Spinal cord (tissue), 10 donors: ENCODE measurements at places on chromosomes 3 and 15. TPM values are rescaled to one million over a fixed set of nuclear protein-coding genes. Genes with fewer than 3 reads are reported as not detected.

GRCh38 chr3:62824965-62825592, 50.1 kb downstream of the CADPS start:
- H3K27me3 ChIP-seq, result no peaks in the 10 kb centered on the region
- no peak for DNase-seq

- no peak overlapping the region for H3K4me3 ChIP-seq
- DNase-seq, result no peak
- H3K27me3 ChIP-seq, result no peaks in the 10 kb centered on the region
- no peak overlapping the region for H3K27ac ChIP-seq
- no peaks in the 10 kb centered on the region for H3K36me3 ChIP-seq
Measured at GRCh38 chr3:82568776-82569338, 807.4 kb upstream of the GBE1 start.

- no peaks in the 10 kb centered on the region for H3K27me3 ChIP-seq
- H3K4me1 ChIP-seq, result no peaks in the 10 kb centered on the region
- no peaks in the 10 kb centered on the region for H3K36me3 ChIP-seq
- DNase-seq, result peak; percentile 68
- peak overlapping the region; percentile 17 for H3K27ac ChIP-seq
Measured at GRCh38 chr3:177478170-177478867, 281.0 kb upstream of the TBL1XR1 start.

Gene PIGX
- 46.9 TPM for polyA plus RNA-seq

GRCh38 chr3:141530415-141530768, 43.6 kb downstream of the RASA2 start:
- H3K27me3 ChIP-seq, result no peaks in the 10 kb centered on the region
- H3K4me1 ChIP-seq, result no peaks in the 10 kb centered on the region
- H3K27ac ChIP-seq, result no peak overlapping the region
- no peaks in the 10 kb centered on the region for H3K36me3 ChIP-seq
- no peak for DNase-seq

DNA sequence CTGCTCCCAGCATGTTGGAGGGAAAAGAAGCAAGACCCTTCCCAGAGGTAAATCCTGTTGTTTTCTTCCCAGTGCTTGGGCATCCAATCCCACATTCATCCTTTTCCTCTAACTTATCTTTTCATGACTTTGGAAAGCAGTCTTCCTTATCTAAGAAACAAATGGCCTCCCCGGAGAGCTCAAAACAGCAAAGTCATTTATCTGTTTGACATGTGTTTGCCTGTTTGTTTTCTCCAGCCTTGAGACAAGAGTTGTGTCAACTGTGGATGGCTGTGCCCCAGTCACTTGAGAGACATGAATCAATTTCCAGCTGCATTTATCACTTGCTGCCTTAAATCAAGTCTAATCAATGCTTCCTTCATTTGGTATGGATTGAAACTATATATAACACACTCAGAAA, 103.9 kb downstream of the SHQ1 start:
- no peak overlapping the region for H3K27ac ChIP-seq
- peaks cover 1% of the 10 kb centered on the region for H3K4me1 ChIP-seq
- H3K4me3 ChIP-seq, result no peak overlapping the region
- no peak for DNase-seq

DNA sequence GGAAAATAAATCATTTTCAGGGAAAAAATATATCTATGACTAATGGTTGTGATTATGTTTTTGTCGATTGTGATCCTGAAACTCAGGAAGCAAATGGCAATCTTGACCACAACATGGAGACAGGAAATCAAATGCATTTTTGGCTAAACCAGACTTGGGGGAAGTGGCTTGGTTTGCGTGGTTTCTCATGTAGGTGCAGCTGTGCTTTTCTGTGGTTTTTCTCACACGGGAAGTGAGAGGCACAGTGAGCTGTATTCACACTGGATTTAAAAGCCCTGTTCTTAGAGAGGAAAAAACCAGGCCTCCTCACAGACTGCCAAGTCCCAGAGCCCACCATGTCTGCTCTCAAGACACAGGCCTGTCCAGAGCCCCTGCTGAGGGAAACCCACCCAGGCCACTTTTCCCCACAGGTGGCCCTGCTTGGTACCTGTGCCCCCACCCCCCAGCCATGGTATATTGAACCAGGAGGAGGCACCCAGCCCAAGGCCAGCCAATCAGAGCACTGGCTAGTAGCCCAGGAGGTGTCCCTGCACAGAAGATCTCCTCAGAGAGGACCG, 46.1 kb downstream of the BTD start:
- peaks cover 15% of the 10 kb centered on the region for H3K4me1 ChIP-seq
- H3K4me3 ChIP-seq, result no peak overlapping the region
- H3K27me3 ChIP-seq, result no peaks in the 10 kb centered on the region
- no peaks in the 10 kb centered on the region for H3K36me3 ChIP-seq
- H3K27ac ChIP-seq, result peak overlapping the region; percentile 10
- no peak for DNase-seq

DNA sequence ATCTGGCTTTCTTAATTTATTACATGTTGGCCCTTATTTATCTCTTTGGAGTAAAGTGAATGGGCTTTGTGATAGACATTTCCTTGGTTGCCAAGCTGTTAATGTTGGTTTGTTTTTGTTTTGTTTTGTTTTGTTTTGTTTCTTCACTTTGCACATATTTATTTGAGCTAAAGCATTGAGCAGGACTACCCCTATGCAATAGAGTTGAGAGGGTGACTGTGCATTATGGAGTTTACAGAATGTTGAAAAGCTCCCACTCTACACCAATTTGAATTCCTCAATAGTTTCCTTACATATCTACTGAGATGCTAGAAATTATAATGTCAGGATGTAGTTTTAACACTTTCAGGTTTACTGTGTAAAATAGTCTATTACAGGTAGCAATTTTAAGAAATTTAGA, 462.8 kb upstream of the CBLB start:
- H3K4me3 ChIP-seq, result no peak overlapping the region
- DNase-seq, result no peak
- no peaks in the 10 kb centered on the region for H3K27me3 ChIP-seq
- H3K27ac ChIP-seq, result no peak overlapping the region
- no peaks in the 10 kb centered on the region for H3K36me3 ChIP-seq

Gene CPNE9
- 6.1 TPM for polyA plus RNA-seq

- no peak overlapping the region for H3K4me3 ChIP-seq
- no peaks in the 10 kb centered on the region for H3K36me3 ChIP-seq
- peak overlapping the region; percentile 43 for H3K27ac ChIP-seq
- H3K27me3 ChIP-seq, result no peaks in the 10 kb centered on the region
- peak; percentile 43 for DNase-seq
Measured at GRCh38 chr3:120418866-120419490, 31.8 kb downstream of the FSTL1 start.

Gene P4HTM
- 82.7 TPM for polyA plus RNA-seq

GRCh38 chr15:80662129-80662528, 33.0 kb upstream of the ABHD17C start:
- H3K27ac ChIP-seq, result no peak overlapping the region
- no peaks in the 10 kb centered on the region for H3K4me1 ChIP-seq
- no peaks in the 10 kb centered on the region for H3K36me3 ChIP-seq
- H3K27me3 ChIP-seq, result no peaks in the 10 kb centered on the region
- no peak overlapping the region for H3K4me3 ChIP-seq

Gene ADGRG7
- polyA plus RNA-seq, result not detected

GRCh38 chr3:122094693-122095092, 39.5 kb downstream of the CD86 start:
- no peaks in the 10 kb centered on the region for H3K36me3 ChIP-seq
- H3K27me3 ChIP-seq, result no peaks in the 10 kb centered on the region
- H3K4me3 ChIP-seq, result no peak overlapping the region
- peaks cover 8% of the 10 kb centered on the region for H3K4me1 ChIP-seq
- no peak for DNase-seq

GRCh38 chr15:39584266-39584659, 3.4 kb downstream of the THBS1 start:
- no peak overlapping the region for H3K4me3 ChIP-seq
- H3K36me3 ChIP-seq, result peaks cover 16% of the 10 kb centered on the region
- no peak overlapping the region for H3K27ac ChIP-seq

Gene DUT
- polyA plus RNA-seq, result 158 TPM

GRCh38 chr15:63157891-63158431, 684 bp upstream of the RPS27L start:
- H3K4me1 ChIP-seq, result peaks cover 13% of the 10 kb centered on the region
- peak; percentile 79 for DNase-seq

DNA sequence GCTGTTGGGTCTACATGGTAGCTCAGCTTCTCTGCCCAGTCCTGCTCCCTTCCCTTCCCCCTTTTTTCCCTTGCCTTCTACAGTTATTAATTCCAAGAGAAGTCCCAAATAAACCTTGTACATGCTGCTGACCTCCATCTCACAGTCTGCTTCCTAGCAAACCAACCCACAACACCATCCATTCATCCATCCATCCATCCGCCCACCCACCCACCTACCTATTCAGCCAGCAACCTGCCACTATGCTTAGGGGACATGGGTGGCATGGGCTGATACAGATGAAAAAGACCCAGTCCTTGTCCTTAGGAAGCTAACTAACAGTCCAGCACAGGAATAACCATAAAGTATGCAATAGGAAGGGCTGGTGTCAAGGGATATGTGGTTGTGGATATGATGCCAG, 5.7 kb downstream of the TNFAIP8L3 start:
- H3K27ac ChIP-seq, result no peak overlapping the region
- H3K27me3 ChIP-seq, result peaks cover 15% of the 10 kb centered on the region
- peaks cover 8% of the 10 kb centered on the region for H3K4me1 ChIP-seq
- DNase-seq, result no peak

DNA sequence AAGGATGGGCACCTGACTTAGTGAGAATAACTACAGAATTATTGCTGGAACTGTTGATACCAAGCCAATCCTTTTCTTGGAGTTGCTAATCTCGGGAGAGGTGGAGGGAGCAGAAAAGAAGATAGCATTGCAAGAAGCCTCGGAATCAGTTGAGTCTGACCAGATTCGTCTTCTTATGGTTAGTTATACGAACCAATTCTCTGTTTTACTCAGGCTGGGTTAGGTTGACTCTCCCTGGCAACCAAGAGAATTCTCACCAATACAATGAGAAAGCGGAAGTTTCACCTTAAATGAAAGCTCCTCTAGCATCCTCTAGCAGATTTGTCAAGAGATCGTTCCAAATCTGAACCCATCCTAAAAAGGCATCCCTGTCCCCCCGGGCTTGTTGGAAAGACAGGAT, 43.5 kb upstream of the UBE2E1 start:
- peaks cover 7% of the 10 kb centered on the region for H3K4me1 ChIP-seq
- peak overlapping the region; percentile 75 for H3K27ac ChIP-seq
- H3K36me3 ChIP-seq, result no peaks in the 10 kb centered on the region
- no peak overlapping the region for H3K4me3 ChIP-seq
- H3K27me3 ChIP-seq, result no peaks in the 10 kb centered on the region

Gene CKMT1B
- 91.5 TPM for polyA plus RNA-seq

DNA sequence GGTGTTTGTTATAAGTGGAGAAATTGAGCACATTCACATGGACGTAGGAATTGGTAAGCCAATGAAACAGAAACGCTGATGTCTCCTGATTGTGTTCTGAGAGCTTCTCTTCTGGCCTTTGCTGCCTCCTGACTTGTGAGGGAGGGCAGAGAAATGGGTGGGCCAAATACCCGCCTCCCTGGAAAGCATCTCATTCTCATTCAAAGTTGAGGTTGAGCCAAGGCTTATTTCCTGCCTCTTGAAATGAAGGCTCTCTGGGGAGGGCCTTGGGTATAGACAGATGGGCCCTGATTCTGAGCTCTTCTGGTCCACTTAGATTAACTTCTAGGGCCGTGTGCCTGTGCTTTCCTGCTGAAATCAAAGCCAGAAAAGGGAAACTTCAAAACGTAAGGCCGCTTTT, 57.4 kb upstream of the MYZAP start:
- no peak overlapping the region for H3K27ac ChIP-seq
- no peaks in the 10 kb centered on the region for H3K36me3 ChIP-seq
- peaks cover 19% of the 10 kb centered on the region for H3K4me1 ChIP-seq
- no peak for DNase-seq
- H3K27me3 ChIP-seq, result no peaks in the 10 kb centered on the region
- H3K4me3 ChIP-seq, result no peak overlapping the region

GRCh38 chr3:76047368-76047767, 262.0 kb upstream of the ZNF717 start:
- no peak overlapping the region for H3K27ac ChIP-seq
- no peaks in the 10 kb centered on the region for H3K27me3 ChIP-seq
- H3K36me3 ChIP-seq, result no peaks in the 10 kb centered on the region
- H3K4me3 ChIP-seq, result no peak overlapping the region
- no peaks in the 10 kb centered on the region for H3K4me1 ChIP-seq
- no peak for DNase-seq

Gene CHST13
- polyA plus RNA-seq, result 0.30 TPM

- H3K4me1 ChIP-seq, result no peaks in the 10 kb centered on the region
- no peak overlapping the region for H3K27ac ChIP-seq
- no peak for DNase-seq
- H3K4me3 ChIP-seq, result no peak overlapping the region
Measured at GRCh38 chr3:149284034-149284433, 49.4 kb downstream of the TM4SF18 start.

Gene LYZL4
- not detected for polyA plus RNA-seq

Gene ZIC1
- 279 TPM for polyA plus RNA-seq

DNA sequence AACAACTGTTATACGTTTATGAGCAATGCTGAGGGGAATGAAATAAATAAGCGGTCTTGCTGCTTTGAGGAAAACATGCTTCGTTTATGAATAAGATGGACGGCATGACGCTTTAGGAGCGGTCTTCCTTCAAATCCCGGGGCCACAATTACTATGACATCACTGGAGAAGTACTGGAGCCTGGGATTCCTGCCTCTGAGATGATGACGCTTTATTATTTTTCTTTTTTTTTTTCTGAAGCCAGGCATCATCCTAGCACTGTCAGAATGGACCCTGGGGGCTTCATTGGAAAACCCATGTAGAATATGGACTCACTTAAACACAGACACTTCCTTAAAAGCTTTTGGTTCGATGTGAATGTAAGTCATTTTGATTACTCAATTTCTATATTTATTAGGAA, 52.5 kb upstream of the FOXP1 start:
- H3K27ac ChIP-seq, result no peak overlapping the region
- H3K4me3 ChIP-seq, result no peak overlapping the region
- no peaks in the 10 kb centered on the region for H3K36me3 ChIP-seq
- no peak for DNase-seq

Gene BCHE
- polyA plus RNA-seq, result 58.8 TPM

DNA sequence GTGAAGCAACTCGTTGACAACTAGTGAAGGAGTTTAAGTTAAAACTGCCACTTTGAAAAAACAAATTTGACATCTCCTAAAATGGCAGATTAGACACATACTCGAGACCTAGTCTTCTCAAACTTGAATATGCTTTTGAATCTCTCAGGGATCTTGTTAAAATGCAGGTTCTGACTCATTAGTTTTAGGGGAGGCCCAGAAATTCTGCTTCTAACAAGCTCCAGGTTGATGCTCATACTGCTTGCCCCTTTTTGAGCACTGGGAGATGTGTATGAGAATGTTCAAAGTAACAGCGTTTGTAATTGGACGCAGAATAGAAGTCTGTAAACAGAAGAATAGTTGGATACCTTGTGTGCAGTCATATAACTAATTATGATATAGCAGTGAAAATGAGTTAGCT, 1.6 kb downstream of the C3orf38 start:
- no peak overlapping the region for H3K27ac ChIP-seq
- no peak for DNase-seq
- H3K27me3 ChIP-seq, result no peaks in the 10 kb centered on the region
- peaks cover 15% of the 10 kb centered on the region for H3K4me1 ChIP-seq
- peak overlapping the region; percentile 93 for H3K4me3 ChIP-seq
